ENCODE measurements at places on chromosomes 16 and 17.
A peak's percentile ranks its signal among the peaks of the same experiment; 100 is the strongest.

DNA sequence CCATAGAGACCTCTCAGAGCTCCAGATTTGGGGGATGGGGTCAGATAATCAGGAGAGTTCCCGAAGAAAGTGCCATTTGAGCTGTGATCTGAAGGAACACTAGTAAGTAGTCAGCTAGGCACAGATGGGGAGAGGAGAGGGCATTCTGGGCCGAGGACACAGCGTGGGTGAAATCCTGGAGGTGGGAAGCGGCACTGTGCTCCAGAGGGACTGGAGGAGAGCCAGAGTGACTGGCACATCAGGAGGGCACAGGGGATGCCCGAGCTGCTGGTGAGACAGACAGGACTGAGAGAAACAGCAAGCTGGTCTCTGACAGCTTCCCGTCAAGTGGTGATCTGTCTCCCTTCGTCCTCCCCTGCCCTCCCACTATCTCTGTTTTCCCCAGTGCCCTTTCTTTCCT is 40.6 kb downstream of the KNOP1 start:
- no peak for DNase-seq

DNA sequence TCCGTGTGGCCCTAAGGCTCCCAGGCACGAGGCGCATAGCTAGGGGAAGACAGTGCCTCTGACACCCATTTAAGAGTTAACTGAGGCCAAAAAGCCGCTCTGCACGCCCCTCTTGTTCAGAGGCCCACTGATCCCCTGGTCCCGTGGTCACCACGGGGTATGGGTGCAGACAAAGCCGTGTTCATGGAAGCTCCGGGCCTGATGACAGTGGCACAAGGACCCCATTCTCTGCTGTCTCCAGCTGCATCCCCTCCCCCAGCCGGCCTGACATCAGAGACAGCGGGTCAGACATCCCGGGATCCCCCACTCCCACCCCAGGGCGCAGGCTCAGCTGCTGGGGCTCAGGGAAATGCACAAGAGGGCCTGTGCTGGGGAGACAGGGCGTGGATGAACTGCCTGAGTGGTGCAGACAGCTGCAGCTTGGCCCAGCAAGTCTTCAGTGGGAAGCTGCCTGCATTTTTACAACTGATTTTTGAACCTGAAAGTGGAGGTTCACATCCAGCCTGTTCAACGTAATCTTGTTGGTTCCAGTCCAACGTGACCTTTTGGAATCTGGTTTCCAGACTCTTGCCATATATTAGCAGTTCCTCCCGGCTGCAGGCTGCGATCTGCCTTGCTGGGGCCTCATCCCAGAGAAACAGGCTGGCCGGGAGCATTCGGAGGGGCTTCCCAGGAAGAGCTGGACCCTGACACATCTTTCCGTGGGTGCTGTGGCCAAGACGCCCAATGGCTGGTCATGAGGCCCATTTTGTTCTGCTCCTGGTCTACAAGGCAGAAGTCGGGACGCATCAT is 9.7 kb upstream of the BAHCC1 start:
- no peak for DNase-seq

DNA sequence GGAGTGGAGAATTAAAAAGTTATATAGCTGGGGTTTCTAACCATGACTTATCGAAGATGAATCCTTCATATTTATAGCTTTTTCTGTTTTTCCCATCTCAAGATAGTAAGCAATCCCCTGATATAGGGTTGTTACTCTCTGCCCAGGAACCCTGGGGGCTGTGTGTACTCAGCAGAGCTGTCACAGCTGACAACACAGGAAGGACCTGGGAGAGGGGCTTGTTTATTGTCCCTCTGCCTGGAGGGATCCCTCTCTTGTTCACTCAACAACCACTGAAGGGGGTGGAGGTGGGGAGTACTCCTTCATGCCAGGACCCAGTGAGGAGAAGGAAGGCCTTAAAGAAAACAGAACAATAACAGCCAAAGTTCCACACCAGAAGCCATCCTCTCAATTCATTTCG is 19.8 kb downstream of the ASIC2 start:
- DNase-seq = no peak

DNA sequence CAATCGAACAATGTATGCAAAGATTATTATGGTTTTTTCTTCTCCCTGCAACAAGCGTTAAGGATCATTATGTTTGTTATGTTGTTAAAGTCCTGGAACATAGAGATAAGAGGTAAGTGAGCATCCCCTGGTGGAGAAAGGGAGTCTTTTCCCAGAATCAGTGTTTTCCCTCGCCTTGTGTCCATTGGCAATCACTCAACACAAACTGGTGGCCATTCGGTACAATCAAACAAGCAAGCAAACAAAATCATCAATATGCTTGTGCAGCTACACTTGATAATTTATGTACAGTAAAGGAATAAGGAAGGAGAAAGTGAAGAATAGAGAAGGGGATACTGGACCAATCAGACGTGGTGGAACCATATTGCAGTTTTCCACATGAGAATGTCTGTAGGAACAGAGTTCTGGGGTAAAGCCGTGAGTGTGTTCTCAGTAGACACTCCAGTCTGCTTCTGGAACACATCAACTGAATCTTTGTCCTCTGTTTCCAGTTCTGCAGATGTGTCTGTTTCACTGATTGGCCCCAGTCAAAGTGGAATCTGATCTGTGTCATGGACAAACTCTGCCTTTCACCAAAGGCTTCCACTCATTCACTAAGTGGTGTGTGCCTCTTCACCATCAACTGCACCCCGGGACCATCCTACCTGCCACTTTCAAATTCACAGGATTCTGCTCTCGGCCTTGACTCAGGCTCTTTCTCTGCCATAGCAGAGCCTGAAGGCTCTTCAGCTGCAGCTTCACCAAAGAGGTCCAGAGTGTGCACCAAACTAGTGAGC is 169.5 kb downstream of the AHSP start:
- no peak for DNase-seq

- DNase-seq = no peak
Observed at GRCh38 chr17:77728474-77728795, 230.1 kb upstream of the TNRC6C start.

DNA sequence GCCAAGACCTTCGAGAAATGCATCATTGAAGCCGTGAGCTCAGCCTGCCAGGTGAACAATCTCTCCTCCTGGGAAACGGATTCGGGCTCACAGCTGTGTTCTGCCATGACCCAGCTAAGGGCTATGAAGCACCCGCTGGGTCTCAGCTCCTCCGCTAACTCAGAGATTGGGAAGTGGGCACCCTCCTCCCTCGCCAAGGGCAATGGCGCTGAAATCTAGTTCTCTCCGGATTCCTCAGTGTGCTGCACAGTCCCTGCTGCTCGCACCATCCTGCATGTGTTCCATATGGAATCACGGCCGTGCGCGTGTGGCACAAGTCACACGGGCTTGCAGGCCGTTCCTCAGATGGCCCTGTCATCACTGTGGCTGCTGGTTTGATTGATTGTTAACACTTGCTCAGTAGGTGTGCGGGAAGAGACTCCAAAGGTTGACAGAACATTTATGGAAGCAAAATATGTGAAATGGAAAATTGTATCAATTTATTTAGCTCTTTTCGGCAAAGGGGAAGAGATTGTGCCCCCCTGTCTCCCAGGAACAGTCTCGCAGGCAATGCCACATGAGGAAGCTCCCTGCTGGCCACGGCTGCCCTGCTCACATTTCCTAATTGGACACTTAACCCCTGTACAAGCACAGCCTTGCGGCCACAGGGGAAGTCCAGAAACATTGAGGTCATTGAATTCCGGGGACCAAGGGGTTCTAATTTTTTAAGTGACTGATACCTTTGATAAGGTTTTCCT is 58.8 kb downstream of the RNF213 start:
- DNase-seq = peak; percentile 31

- DNase-seq = no peak
Observed at GRCh38 chr16:85384833-85385462, 228.2 kb upstream of the GSE1 start.

DNA sequence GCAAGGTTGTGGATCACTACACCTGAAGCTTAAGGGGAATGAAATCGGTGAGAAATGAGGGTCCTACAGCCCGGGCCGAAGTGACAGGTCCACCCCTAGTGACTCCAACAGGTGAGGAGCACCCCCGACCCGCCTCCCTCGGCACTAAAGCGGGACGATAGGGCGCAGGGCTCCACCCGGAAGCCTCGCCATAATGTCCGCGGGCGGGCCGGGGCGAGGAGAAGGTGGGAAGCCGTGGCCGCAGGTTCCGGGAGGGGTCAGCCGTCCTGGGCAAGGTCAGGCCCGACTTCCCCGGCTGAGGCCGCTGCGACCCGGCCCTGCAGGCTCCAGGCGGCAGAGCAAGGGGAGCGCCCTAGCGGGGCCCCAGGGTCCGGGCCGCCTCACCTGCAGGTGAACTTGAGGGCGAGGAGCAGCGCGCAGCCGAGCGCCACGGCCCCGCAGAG is 543 bp downstream of the TXNDC11 start:
- peak; percentile 33 for DNase-seq

GRCh38 chr17:74812109-74813009 is 36.2 kb upstream of the NAT9 start:
- DNase-seq = no peak

DNA sequence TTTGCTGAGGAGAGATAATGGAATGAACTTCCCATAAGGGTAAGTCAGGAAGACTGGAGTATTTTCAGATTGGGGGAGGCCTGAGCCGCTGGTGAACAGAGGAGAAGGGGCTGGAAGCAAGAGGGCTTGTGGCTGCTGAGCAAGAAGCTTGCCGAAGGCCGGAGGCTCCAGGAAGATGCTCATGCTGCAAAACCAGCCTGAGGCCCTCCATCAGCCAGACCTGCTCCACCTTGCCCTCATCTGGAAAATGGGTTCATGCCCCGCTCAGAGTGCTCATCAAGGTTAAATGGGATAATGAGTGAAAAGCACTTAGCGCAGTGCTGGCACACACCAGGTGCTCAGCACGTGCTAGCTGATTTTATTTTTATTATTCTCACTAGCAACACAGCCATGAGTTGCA is 5.5 kb upstream of the ASGR1 start:
- DNase-seq = no peak

DNA sequence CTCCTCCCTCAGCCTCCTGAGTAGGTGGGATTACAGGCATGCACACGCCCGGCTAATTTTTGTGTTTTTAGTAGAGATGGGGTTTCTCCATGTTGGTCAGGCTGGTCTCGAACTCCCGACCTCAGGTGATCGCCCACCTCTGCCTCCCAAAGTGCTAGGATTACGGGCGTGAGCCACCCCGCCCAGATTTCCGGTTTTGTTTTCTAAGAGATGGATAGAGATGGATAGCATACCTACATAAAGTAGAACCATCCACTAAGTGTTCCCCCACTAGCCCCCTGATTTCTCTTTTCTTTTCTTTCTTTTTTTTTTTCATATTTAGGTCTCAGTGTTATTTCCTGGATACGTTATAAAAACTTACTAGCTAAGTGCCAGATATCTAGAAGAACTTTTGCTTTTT is 2.0 kb downstream of the WSB1 start:
- DNase-seq = no peak

- peak; percentile 50 for DNase-seq
Observed at GRCh38 chr17:48555258-48556228, 10.6 kb upstream of the HOXB2 start.

DNA sequence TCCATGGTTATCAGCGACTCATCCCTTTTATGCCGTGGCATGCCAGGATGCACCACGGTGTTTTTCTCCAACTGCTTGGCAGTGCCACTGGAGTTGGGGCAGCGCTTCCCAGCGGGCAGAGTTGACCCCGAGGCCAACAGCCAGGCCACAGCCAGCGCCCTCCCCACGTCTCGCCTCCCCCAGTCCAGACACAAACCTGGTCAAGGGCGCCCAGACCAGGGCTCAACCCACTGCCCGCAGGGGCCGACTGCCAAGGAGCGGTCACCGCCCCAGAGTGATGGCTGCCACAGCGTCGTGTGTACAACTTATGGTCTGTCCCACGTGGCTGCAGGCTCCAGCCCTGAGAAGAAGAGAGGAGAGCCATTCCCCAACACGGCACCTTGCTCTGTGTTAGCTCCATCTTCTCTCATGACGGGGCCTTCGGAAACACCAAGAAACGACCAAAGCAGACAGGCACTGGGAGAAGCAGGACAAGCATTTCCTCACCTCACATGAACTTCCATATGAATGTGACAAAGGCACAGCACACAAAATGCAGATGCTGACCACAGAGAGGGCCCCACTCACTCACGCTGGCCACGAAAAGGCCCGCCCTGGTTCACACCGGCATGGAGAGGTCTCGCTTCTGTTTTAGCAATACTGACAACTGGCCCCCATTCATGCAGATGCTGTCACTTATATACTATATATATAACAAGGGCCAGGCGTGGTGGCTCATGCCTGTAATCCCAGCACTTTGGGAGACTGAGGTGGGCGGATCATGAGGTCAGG is 27.0 kb downstream of the AXIN1 start:
- no peak for DNase-seq

- no peak for DNase-seq
Observed at GRCh38 chr16:88359008-88359407, 23.8 kb upstream of the ZNF469 start.

DNA sequence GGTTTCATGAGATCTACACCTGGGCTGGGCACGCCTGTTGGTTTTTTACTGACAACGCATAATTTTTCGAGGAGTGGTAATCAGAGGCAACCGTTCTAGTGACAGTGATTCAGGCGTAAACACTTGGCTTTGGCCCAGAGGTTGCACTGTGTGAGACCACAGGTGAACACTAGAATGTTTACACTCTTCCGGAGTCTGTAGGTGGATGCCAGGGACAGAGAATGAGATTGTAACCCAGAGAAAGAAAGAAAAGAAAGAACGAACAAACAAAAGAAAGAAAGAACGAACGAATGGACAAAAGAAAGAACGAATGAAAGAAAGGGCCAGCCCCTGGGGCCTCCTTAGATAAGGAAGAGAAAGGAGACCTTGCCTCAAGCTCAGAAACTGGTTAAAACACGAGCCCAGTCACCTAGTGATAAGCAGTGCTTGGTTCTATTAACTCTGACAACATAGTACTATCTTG is 113.2 kb downstream of the PRKCB start:
- peak; percentile 67 for DNase-seq

- DNase-seq = no peak
Observed at GRCh38 chr16:64878940-64879339, 242.9 kb downstream of the CDH11 start.

DNA sequence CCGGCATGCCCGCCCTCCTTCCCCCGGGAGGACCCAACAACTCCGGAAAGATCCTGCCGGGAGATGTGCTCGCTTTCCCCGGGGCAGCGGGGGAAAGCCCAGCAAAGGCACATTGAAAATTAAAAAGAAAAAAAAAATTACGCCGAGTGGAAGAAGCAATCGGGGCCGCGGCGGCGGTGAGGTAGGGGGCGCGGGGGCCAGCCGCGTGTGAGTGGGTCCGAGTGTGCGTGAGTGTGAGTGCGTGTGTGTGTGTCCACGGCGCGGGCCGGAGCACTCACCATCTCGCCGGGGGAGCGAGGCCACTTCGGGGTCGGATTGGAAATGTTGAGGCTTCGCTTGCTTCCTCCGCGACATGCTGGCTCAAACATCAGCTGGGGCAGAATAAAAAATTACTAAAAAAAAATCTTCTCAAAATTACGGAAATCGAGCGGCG is at the start of gene SALL1:
TSS of gene SALL1 (minus strand) at position 383 of the 433 bp plus-strand sequence. CDS start at position 354, 29 bp downstream.
- DNase-seq = no peak

GRCh38 chr17:31490019-31490650 is 98.7 kb downstream of the RAB11FIP4 start:
- DNase-seq = no peak

GRCh38 chr17:38701504-38702165 is 3.4 kb upstream of the MLLT6 start:
- DNase-seq = peak; percentile 58
